Activated CD4-positive, alpha-beta T cell treated with anti-CD3 and anti-CD28 coated beads for 36 hours (primary cell): ENCODE measurements at places on chromosomes 3 and 15.

DNA sequence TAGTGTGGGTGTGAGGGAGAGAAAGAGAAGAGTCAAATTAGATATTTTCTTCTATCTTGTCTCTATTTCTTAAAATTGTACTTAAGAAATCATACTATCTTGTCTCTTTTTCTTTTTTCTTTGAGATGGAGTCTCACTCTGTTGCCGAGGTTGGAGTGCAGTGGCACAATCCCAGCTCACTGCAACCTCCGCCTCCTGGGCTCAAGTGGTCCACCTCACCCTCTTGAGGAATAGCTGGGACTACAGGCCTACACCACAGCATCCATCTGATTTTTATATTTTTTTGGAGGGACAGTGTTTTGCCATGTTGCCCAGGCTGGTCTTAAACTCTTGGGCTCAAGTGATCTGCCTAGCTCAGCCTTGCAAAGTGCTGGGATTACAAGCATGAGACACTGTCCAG, 104.2 kb downstream of the MYO9A start:
- DNase-seq, result no peak

- no peak for DNase-seq
These were observed 28.4 kb upstream of the LIMD1 start for GRCh38 chr3:45566196-45566595.

DNA sequence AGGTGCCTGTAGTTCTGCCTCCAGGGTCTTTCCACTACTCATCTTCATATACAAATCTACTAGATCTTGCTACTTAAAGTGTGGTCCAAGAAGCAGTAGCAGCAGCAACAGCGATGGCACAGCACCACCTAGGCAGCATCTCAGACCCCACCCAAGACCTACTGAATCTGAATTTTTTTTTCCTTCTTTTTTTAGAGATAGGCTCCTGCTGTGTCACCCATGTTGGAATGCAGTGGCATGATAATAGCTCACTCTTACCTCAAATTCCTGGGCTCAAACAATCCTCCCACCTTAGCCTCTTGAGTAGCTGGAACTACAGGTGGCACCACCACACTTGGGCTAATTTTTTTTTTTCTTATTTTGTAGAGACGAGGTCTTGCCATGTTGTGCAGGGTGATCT, 346.7 kb upstream of the TGFBR2 start:
- no peak for DNase-seq

- peak; percentile 83 for DNase-seq
These were observed 862 bp upstream of the MAN2A2 start for GRCh38 chr15:90902040-90902839.

- DNase-seq, result no peak
These were observed 168.4 kb upstream of the CCDC54 start for GRCh38 chr3:107208796-107209195.

- DNase-seq, result no peak
These were observed 59.9 kb upstream of the MCF2L2 start for GRCh38 chr3:183488343-183488742.

DNA sequence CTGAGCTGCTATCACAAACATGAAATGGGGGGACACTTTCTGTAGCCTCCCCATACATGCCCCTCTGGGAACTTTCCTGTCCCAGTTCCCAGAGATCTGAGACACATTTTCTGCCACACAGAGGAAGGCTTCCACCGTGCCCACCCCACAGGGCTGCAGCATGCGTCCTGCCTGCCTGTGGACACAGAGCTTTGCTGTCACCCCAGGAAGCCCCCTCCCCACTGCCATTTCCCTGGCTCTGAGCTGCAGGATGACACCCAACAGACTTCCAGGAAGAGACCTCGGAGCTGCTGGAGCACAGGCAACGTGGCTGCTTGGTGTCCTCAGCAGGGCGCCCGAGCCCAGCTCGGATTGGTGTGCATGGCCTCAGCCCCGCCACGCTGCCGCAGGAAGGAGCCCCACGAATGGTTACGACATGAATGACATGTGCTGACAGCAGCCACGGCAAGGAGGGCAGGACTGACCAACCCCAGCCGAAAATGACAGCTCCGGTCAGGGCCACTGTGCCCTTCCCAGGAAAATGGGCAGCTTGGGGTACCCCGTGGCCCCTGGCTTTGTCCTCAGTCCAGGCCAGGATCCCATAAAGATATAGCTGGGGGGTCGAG, 81.3 kb downstream of the VGLL4 start:
- DNase-seq, result no peak

DNA sequence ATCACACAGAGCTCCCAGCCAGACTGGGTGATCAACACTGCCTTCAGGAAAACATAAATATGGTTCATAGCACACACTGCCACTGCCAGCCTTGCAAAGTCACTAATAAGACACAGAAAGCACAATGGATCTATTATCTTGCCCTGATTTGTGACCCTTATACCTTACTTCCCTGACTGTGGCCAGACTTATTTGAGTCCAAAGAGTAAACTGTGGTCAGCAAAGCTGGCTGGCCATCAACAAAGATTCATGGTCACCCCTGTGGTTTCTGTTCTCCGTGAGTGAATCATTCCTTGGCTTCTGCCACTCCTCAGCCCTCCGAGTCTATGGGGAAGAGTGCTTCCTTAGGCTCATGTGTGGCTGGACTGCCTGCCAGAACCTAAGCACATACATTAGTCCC, 437.7 kb downstream of the RAP2B start:
- DNase-seq, result no peak

- DNase-seq, result peak; percentile 32
These were observed 226.1 kb downstream of the PLCL2 start for GRCh38 chr3:17110660-17111396.

DNA sequence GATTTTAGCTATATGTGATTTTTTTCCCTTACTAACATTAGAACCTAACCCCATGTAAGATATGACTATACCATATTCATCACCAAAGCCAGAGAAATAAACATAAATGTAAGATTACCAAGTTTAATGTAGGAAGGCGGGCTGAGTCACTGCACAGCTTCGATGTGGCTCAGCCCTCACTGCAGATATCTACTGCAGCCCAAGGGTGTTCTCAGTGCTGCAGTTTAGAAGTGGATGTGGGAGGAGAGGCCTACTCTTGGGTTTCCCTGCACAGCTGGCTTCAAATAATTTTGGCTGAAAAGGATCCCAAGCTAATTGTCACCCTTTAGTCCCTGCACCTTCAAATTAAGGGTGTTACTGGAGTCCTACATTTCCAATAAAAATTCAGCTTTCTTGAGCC, 9.3 kb downstream of the ARPP19 start:
- DNase-seq, result peak; percentile 83
